ENCODE measurements at places on chromosomes 11 and 22.

- DNase-seq: no peak
Observed at GRCh38 chr22:17120281-17120680, 879 bp downstream of the TMEM121B start.

GRCh38 chr22:34122042-34122441, 201.8 kb upstream of the LARGE1 start:
- no peak for DNase-seq

- no peak for DNase-seq
Observed at GRCh38 chr11:68215524-68216170, 2.6 kb upstream of the KMT5B start.

DNA sequence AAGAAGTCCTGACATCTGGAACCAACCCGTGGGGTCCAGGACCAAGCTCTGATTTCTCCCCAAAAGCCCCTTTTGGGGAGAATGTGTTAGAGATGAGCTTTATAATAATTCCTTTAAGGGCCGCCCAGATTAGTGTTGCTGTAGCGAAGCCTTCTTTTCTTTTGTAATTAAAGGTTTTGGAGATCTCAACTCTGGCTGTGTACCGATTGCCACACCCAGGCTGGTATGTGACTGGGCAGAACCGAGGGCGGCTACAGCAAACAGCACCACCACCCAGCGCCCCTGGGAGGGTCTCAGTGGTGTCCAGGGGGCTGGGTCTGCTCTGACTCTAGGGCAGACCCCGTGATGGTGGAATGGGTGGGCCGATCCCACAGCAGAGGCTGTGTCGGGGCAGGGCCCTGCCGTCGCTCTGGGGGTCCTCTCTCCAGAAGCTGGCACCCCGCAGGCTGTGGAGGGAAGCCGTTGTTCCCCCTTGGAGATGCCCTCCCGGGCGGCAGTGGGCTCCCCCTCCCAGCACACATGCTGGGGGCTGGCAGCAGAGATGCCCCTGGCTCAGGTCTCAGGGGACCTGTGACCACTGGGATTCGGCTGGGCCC, 31.0 kb downstream of the TPCN2 start:
- DNase-seq: no peak

GRCh38 chr22:42892571-42893316, 35.7 kb upstream of the ARFGAP3 start:
- no peak for DNase-seq

DNA sequence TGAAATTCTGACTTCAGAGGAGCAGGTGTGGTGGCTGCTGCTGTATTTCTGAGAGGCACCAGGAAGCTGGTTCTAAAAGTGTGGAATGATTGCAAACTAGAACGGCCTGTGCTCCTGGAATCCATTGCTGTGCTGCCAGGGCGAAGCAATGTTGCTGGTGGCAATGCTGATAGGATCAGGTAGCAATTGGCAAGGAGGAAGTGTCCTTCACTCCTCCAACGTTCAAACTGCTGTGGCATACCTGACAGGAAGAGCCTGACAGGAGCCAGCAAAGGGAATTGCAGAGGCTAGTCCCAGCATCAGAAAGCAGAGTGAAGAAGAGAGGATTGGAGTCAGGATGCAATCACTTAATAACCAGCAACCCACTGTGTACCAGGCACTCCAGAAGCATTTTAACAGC, 118.2 kb downstream of the FAR1 start:
- no peak for DNase-seq

GRCh38 chr11:48384670-48385069, 18.4 kb upstream of the OR4C5 start:
- no peak for DNase-seq

DNA sequence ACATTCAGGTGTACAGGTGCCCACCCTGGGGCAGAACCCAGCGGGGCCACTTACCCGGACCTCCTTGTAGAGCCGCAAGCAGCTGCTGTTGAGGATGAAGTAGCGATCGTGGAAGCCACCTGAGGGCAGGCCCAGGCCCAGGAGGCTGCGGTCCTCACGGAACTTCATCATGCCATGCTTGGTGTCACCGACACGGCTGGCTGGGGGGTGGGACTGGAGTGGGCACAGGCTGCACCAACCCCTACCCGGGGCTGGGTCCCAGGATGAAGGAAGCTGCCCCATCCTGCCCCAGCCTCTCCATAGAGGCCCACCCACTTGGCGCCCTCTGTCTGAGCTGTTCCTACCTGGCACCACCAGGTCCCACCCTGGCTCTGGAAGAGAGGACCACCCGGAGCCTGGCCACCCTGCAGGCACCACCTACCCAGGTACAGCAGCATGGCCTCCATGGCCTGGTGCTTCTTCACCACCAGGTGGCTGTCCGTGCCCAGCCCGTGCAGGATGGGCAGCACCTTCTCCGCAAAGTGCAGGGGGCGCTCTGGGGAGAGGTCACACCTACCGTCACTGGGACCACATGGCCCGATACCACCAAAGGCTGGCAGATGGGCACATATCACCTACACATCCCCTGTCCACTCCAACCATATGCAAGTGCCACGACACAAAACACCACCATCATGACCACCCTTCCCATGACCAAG, 19.2 kb upstream of the PDE2A start:
- DNase-seq: no peak

GRCh38 chr11:44450295-44450932, 115.0 kb upstream of the CD82 start:
- no peak for DNase-seq

All from NCI-H1105 (cell line).